ENCODE measurements at places on chromosomes 5 and 9. TPM values are rescaled to one million over a fixed set of nuclear protein-coding genes. Genes with fewer than 3 reads are reported as not detected.

GRCh38 chr9:136346157-136346481, 17.4 kb downstream of the DNLZ start:
- DNase-seq = no peak

GRCh38 chr5:62199792-62200716, 106.0 kb upstream of the KIF2A start:
- peak; percentile 22 for DNase-seq

The C5orf52 gene
- total RNA-seq = not detected

GRCh38 chr9:116817762-116818161, 130.7 kb downstream of the TRIM32 start:
- DNase-seq = no peak

DNA sequence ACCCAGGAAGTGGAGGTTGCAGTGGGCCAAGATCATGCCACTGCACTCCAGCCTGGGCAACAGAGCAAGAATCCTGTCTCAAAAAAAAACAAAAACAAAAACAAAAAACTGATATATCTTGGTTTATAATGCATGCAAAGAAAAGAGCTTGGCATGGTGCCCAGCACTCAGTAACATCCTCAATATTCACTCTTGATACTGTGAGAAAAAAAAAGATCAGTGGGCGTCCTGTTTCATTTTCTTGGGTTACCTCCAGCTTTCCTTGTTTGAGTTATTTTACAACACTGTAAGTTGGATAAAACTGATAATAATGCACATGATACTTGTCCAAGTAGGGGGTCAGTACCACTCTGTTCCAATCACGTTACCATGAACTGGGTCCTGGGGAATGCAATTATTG, 7.8 kb downstream of the PHYHD1 start:
- DNase-seq = no peak

DNA sequence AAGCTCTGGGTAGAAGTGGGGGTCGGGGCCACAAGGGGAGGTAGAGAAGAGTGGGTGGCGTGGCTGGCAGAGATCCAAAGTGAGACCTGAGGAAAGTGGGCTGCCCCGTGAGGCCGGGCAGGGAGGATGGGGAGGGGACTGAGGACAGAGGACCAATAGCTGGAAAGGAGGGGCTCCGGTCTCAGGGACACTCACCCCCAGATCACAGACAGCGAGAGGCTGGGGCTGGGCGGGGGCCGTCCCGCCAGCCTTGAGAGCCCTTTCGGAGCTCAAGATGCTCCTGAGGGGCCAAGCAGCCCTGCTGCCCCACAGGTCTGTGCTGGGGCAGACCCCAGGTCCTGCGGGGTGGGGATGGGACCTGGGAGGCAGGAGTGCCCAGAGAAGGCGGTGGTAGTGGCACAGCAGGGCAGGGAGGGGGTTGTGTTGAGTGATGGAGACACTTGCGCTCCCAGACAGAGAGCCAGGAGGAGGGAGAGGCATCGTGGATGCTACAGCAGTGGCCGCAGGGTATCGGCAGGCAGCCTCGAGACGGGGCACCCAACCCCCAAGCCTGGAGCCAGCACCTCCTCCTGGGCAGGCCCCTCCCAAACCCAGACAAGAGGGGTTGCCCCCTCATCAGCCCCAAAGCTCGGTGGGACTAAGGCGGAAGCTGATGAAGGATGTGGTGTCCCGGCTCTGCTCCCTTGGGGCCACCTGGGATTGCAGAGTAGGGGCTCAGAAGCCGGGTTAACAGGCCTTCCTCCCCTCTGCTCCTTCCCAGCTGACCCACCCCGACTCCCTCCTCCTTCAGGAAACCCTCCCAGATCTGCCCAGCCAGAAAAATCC, 3.4 kb downstream of the SARDH start:
- DNase-seq = no peak

DNA sequence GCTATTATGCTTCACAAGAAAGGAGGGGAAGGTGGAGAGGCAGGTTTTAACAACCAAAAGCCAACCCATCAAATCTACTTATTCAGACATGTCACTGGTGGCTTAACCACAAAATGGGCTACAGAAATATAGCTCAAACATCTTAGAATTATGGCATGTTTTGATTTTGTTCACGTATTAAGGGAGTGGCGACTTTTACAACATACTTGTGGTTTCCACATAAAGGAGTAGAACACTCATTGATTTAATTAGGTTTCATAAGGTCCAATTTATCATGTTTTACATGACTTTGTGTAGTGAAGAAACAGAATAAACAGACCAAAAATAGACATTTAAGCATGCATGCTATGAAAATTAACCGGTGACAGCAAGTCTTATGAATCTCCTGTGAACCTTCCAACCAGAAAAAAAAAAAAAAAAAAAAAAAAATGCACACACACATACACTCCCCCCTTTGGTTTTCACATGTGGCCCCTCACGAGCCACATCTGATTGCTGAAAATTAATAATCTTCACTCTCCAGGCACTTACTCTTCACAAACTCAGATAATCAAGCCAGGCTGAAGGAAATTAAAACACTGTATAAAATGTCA, 5.4 kb downstream of the ZNF608 start:
- no peak for DNase-seq

DNA sequence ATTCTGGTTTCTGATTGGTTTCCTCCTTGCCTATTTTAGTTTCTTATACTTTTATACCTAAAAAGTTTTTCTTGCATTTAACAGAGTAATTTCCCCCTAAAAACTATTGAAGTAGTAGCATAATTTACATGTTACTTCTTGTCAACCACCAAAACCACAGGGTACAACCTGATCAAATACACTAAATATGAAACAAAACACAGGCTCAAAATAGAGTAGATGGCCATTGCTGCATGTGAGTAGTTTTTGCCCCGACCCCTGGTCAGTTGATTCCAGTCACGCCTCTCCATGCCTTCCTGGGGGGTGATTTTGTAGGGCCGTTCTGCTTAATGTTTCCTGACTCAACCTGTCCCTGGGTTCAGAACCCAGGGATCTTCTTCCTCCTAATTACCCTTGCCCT, 101.8 kb downstream of the TLE4 start:
- DNase-seq = no peak
